ENCODE measurements at places on chromosomes 2 and 18.

DNA sequence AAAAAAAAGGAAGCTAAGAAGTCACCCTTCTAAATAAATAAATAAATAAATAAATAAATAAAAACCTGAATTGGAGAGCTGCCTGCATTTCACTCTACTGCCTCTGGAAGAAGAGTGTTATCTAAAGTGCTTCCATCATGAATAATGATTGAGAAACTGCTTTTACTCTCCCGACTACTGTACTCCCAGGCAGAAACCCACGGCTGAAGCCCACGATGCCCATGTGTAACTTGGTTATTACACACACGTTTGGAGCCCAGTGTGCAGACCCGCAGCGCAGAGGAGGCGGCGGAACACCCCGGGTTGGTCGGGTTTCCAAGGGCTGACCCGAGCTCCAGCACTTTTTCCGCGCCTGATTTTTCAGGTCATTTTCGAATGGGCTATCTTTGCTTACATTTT lies 697 bp upstream of the SPATS2L start:
- no peak for DNase-seq

DNA sequence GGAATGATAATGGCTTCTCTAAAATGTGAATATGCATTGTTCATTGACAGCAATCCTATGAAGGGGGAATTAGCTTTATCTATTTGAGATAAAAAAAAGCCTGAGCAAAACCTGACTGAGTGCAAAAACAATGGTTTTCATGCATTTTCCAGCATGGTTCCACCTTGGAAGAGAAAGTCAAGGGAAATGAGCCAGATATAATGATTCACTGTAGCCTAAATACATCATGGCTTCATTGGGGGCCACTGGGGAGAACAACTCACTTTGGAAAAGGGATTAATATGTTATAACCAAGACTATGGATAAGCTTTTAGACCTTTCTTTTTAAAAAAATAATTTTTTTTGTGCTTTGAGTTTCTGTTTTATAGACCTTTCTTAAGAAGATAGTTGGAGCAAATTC lies 679.7 kb downstream of the NYAP2 start:
- DNase-seq = no peak

DNA sequence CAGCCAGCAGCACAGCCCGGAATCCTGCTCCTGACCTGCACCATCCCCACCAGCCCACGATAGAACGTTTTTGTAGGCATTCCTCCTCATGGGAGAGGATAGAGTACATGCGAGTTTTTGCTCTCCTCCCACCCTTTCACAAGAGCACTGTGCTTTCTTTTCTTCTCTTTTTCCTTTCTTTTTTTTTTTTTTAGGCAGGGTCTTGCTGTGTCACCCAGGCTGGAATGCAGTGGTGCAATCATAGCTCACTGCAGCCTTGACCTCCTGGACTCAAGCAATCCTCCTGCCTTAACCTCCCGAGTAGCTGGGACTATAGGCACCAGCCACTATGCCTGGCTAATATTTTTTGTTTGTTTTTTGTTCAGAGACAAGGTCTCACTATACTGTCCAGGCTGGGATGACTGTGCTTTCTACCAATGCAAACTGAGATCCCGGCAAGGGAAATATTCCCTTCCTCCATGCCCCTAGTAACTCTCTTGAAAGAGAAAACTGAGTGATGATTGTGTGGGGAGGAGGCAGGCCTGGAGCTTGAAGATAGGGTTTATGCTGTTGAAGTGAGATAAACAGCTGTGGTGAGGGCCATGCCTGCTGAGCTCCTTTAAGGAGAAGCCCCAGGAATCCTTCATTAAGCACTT lies 82.6 kb upstream of the TXNDC2 start:
- no peak for DNase-seq

- DNase-seq = no peak
Observed at GRCh38 chr2:224884188-224884587, 158.1 kb downstream of the DOCK10 start.

- DNase-seq = no peak
Observed at GRCh38 chr2:32572737-32573136, 55.1 kb upstream of the TTC27 start.

GRCh38 chr2:38394903-38395341 lies 17.8 kb upstream of the ATL2 start:
- no peak for DNase-seq

DNA sequence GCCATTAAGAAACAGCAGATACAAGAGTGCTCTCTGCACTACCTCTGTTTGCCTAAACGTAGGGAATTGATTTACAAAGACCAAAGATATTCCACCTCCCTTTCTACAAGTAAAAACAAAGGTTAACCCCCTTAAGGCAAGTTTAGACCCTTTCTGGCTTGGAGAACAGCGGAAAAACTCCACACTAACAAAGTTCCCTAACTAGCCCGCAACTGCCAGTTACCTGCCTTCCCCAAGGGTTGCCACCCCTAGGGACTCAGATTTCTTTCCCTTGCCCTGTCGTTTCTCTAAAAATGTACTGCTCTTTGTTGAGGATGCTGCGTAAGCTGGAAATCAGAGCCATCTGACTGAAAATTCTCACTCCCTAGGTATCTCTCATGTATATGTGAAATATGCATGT lies 627.5 kb upstream of the SOX11 start:
- DNase-seq = no peak

DNA sequence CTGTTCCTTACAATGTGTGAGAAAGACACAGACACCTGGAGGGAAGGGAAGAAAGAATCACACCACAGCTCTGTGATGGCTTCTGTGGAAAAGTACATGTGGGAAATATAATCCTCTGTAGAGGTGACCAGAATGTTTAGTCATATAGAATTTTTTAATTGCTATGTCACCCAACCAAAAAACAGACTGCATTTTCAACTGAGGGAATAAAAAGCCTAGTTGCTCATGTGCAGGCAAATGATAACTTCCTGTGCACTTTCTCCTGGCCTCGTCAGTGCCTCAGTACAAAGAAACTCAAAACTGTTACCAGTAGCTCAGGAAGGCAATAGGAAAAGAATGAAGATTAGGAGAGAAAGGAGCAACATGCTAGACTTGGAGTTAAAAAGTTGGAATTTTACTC lies 326.8 kb downstream of the OSR1 start:
- DNase-seq = no peak

GRCh38 chr2:218245214-218245613 lies 15.6 kb upstream of the GPBAR1 start:
- no peak for DNase-seq

- DNase-seq = no peak
Observed at GRCh38 chr18:50981381-50981780, 13.5 kb downstream of the ELAC1 start.

GRCh38 chr18:8448130-8448529 lies 161.1 kb upstream of the RAB12 start:
- no peak for DNase-seq

GRCh38 chr2:220572385-220572784 lies 945.0 kb downstream of the SLC4A3 start:
- DNase-seq = no peak

GRCh38 chr18:62537042-62537894 lies 14.4 kb downstream of the ZCCHC2 start:
- DNase-seq = no peak

- DNase-seq = no peak
Observed at GRCh38 chr2:84972932-84973331, 2.0 kb downstream of the KCMF1 start.

DNA sequence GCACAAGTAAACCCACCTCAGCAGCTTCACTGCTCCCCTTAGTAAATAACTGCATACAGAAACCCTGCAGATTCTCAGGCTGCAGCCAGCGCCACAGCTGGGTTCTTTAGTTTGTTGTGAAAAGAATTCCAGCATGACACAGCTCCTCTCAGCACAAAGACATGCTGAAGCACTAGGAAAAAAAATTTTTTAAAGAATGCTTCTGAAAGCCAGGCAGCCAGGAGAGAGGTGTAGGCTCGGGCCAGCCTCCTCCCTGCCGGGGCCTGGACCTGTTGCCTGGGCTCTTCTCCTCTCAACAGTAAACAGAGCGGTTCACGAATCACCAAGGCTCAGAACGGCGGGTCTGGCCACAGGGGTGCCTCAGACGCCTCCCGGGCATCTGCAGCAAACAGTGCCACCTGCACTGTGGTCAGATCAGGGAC lies 95.7 kb upstream of the POU3F3 start:
- DNase-seq = no peak

DNA sequence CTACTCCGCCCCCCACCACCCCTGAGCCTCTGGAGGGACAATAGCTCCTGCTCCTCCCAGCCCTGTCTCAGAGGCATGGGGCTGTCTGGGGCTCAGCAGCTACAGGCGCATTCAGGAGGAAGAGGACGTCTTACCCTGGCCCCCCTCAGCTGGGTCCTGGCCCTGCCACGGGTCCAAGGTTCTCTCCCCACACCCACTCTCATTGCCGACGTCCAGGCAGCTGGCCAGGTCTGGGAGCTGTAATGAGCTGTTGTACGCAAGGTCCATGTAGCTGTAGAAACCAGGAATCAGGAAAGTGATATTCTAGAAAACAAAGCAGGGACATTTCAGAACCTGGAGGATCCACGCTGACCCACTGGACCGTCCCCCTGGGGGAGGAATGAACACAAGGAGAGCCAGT lies 13.5 kb downstream of the PASK start:
- DNase-seq = no peak

GRCh38 chr2:144323946-144324345 lies 196.0 kb downstream of the ZEB2 start:
- no peak for DNase-seq

- no peak for DNase-seq
Observed at GRCh38 chr2:121530212-121530705, 421 bp upstream of the RNU4ATAC start.
